ENCODE measurements at places on chromosomes 6 and 20.

DNA sequence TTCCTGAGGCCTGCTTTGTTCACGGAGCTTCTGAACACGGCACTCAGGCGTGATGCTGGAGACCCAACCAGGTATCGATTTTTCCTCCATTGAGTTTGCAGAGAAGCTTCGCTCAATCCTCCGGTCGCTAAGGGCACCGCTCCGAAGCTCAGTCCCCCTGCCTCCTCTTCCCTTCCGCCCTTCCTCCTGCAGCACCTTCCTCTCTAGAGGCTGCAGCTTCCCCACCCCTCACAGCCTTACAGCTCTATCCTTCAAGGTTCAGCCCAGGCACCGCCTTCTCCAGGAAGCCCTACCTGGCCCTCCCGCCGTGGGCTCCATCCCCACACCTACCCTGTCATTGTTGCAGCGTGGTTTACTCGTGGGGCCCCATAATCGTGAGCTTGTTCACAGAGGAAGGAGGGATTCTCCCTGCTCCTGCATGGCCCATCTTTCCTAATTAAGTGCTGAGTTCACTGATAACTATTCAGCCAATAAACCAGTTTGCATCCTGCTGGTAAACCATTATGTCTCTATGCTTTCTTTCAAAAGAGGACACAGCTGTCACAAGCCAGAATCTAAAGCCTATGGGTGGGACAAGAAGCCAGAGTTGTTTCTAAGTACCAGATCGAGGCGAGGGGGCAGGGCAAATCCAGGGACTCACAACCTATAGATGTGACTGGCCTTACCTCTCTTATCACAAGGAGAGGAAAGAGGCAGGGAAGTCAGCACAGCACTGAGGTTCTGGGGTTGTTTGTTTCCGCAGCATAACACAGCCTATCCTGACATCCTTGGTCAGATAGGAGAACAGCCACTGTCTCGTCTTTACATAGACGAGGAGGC is 152.0 kb downstream of the GRM4 start:
- DNase-seq = no peak

- no peak for DNase-seq
Observed at GRCh38 chr6:17679726-17680125, 27.0 kb downstream of the NUP153 start.

GRCh38 chr6:134238960-134239795 is 78.7 kb downstream of the SGK1 start:
- DNase-seq = no peak

GRCh38 chr6:93391965-93392364 is 27.4 kb downstream of the EPHA7 start:
- no peak for DNase-seq

DNA sequence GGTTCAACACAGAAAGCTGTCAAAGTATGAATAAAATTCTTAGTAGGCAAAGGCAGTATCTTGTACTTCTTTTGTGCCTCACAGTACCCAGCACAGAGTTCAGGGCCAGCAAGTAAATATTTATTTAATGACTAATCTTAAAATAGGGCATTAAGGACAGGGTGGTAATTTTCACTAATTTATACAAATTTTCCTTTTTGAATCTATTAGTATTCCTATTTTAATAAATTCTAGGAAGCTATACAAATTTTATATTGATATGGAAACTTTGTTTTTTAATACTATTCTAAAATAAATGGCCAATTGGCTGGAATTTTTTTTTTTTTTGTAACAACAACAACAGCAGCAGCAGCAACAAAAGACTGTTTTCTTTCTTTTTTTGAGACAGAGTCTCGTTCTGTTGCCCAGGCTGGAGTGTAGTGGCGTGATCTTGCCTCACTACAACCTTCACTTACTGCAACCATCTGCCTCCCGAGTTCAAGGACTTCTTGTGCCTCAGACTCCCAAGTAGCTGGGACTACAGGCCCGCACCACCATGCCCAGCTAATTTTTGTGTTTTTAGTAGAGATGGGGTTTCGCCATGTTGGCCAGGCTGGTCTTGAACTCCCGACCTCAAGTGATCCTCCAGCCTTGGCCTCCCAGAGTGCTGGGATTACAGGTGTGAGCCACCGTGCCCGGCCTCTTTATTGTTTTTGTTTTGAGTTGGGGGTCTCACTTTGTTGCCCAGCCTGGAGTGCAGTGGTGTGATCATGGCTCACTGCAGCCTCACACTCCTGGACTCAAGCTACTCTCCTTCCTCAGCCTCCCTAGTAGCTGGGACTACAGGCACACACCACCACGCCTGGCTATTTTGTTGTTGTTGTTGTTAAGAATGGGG is 85.2 kb downstream of the FKBP5 start:
- DNase-seq = peak; percentile 41

GRCh38 chr20:49418809-49419208 is 63.7 kb downstream of the KCNB1 start:
- no peak for DNase-seq

DNA sequence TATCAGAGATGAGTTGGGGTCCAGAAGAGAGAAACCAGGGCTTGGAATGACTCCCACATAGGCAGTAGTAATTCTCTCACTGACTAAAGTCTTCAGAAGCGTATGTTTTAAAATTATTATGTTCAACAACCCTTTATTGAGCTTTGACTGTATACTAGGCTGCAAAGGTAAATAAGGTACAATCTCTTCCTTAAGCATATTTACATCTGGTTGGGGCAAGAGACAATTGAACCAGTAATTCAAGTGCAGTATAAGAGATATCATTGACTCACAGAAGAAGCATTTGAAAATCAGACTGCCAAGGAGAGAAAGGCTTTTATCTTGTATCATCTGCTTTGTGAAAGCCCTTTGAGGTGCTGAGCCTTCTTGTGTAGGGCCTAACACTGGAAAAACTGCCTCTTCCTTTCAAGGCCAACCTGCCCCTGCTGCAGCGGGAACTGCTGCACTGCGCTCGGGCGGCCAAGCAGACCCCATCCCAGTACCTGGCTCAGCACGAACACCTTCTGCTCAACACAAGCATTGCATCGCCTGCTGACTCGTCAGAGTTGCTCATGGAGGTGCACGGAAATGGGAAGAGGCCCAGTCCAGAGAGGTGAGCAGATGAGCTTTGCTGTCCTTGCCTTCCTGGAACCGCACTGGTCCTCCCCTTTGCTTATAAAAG is 39.3 kb upstream of the C20orf144 start:
- no peak for DNase-seq

- no peak for DNase-seq
Observed at GRCh38 chr20:437787-438486, 24.4 kb downstream of the TBC1D20 start.

DNA sequence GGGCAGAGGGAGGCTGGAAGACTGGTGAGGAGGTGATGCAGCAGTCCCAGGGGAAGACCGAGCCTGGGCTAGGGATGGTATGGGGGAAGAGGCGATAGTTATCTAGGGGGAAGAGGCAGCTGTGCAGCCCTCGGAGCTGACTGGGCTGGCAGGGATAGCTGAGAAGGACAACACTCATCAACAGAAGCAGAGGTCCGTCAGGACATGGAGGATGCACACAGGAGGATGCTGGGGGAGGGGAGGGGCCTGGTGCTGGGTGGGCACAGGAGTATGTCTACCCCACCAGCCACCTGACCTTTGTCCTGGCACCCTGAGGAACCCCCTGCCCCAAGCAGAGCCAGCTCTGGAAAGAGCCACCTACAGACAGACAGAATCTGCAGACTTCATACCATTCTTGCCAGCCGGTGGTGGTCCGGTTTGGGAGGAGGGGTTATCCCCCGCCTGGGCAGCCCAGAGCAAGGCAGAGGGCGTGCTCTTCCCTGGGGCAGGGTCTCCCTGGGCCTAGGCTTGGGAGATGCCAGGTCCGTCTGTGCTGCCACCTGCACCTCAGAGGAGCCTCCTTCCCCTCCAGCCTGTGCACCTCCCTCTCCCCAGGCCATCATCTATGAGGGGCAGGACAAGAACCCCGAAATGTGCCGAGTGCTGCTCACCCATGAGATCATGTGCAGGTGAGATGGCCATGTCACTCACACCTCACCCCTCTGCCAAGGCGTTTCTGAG is 14.9 kb downstream of the EBF4 start:
- DNase-seq = no peak

- no peak for DNase-seq
Observed at GRCh38 chr20:23536328-23536974, 31.8 kb downstream of the CST9L start.

DNA sequence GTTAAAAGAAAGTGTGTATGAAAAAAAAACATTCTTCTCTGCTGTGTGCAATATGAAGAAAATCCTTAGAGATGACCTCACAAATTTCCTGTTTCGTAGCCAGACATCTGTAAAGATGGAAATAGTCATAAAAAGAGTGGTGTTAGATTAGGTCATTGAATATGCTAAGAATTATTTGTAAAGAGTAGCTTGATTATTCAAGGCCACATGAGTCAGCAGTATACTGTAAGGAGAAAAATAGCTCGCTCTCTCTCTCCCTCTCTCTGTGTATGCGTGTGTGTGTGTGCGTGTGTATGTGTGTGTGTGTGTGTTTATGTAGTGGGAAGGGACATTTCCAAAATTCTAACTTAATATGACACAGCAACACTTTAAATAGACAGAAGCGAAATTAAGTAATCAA is 78.8 kb downstream of the PTCHD4 start:
- DNase-seq = peak; percentile 83

DNA sequence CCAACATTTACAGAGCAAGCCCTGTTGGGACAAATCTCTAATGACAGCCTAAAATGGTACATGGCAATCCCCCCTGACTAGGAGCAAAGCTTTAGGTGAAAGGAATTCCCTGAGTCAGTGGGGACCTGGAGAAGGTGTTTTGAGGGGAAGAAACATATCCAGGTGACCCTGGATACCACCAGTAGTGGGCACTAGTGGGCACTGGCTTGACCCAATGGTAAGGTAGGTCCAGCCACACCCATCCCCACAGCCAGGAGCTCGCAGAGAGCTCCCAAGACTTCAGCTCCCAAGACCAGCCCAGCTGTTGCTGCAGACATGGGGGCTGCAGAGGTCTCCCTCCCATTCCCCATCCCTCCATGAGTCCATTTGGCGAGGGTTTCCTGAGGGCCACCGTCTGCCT is 19.5 kb downstream of the GRM4 start:
- DNase-seq = no peak

- DNase-seq = no peak
Observed at GRCh38 chr20:5580940-5581708, 169.1 kb upstream of the SHLD1 start.

GRCh38 chr6:38503032-38503773 is 136.5 kb downstream of the BTBD9 start:
- no peak for DNase-seq
